ENCODE measurements at places on chromosomes 11 and 22.

GRCh38 chr11:112280268-112281126 is 19.8 kb upstream of the PLET1 start:
- DNase-seq: peak; percentile 78

GRCh38 chr11:75214411-75214821 is 26.2 kb upstream of the TPBGL start:
- DNase-seq: peak; percentile 86

DNA sequence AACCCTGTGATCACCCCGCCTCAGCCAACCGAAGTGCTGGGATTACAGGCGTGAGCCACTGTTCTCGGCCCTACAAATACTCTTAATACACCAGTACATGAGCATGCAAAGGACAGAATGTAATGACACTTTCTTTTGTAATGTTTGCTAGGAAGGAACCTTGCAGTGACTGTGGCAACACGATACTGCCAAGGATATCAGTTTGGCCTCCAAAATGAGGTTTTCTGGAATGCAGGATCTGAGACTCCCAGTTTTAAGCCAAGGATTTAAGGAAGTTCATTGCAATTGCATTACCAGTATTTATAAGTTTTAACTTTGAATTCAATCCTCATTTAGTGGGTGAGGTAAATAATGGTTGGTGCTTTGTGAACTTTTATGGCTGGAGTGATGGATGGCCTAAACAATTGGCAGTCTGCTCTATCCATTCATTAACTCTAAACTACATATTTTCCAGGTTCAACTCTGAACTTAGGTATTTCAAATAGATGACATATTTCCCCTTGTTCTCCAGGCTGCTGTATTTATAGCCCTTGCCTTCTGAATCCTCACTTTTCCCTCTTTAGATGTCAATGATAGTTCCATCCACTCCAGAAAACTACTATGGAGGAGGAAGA is 330.3 kb downstream of the C11orf87 start:
- DNase-seq: no peak

DNA sequence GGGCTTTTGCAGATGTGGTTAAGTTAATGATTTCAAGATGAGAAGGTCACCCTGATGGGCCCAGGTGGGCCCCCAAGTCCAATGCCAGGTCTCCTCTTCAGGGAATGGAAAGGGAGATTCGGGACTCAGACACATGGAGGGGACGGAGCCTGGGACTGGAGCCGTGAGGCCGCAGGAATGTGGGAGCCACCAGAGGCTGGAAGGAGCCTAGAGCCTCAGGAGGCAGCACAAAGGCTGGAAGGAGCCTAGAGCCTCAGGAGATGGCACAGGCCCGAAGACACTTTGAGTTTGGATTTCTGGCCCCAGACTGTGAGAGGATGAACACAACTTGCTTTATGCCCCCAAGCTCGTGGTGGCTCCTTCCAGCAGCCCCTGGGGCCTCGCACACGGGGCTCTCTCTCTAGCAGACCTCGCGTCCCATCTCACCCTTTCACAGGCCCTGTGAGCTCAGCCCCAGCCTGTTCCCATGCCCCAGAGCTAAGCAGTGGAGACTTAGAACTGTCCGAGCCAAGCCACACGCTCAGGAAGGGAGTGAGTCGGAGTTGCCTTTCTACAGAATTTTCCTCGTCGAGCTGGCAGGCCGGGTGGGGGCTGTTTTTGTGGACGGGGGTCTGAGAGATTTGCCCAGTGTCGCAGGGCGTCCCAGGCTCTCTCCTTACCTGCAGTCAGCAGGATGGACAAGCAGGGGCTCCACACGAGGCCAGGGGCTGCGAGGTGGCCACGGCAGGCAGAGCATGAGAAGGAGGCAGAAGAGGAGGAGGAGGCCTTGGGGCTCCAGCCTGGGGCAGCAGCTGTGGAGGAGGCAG is 937.6 kb downstream of the BRD1 start:
- DNase-seq: peak; percentile 45

- no peak for DNase-seq
These were observed 83.9 kb downstream of the LDLRAD3 start for GRCh38 chr11:36027731-36028130.

DNA sequence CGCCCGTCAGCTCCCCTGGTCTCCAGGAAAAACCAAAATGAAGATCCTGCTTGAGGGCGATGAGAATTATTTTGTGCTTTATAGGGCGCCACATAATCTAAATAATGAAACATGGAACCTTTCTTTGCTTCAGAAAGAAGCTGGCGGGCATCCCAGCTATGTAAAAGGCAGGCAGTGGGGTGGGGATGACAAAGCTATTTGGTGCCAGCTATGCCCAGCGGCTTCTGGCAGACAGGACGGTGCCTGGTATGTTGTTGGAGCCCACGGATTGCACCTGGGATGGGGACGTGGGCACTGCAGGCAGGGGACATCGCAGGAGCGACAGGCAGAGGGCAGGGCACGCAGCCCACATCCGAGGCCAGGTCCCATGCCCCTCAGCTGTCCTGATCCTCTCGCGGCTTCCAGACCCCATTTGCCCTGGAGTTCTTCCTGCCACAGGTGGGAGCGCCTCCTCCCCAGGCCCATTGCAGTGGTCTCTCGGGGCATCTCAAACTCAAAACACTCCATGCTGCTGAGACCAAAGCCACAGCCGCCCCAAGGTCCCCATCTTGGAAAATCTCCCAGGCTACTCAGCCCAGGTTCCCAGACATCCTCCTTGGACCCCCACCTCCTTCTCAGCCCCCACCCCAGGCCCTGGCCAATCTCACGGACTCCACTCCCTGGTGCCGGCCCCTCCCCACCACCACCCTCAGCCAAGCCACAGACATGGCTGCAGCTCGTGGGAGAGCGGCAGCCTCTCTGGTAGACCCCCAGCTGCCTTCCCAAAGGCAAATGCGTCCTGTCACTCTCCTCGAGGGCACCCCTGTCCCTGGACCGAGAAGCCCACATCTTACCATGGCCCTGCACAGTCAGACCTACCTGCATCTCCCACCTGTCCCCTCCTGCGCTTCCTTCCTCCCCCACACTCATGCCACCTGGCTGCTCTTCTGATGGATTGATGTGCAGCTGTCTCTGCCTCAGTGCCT is 45.7 kb downstream of the SHISAL1 start:
- DNase-seq: no peak

All from sciatic nerve (tissue), 2 donors.